ENCODE measurements at places on chromosomes 3 and 15. TPM values are rescaled to one million over a fixed set of nuclear protein-coding genes. Genes with fewer than 3 reads are reported as not detected.

Gene A4GNT
- total RNA-seq: not detected

Gene CACNA2D3
- total RNA-seq: 0.34 TPM

DNA sequence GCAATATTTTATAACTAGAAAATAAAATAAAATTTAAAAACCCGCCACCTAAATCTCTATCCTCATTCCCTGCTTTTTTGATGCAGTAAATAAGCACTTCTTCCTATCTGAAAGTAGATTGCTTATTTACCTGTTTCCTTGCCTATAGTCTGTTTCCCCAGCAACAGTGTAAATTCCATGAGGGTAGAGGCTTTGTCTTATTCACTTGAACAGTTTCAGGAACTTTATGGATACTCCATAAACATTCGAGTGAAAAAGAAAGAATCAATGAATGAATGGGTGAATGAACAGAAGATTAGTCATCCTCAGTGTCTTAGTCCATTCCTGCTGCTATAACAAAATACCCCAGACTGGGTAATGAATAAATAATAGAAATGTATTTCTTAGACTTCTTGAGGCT is 41.7 kb downstream of the SHC4 start:
- DNase-seq: no peak
- H3K4me3 ChIP-seq: no peak overlapping the region
- no peaks in the 10 kb centered on the region for H3K27me3 ChIP-seq

DNA sequence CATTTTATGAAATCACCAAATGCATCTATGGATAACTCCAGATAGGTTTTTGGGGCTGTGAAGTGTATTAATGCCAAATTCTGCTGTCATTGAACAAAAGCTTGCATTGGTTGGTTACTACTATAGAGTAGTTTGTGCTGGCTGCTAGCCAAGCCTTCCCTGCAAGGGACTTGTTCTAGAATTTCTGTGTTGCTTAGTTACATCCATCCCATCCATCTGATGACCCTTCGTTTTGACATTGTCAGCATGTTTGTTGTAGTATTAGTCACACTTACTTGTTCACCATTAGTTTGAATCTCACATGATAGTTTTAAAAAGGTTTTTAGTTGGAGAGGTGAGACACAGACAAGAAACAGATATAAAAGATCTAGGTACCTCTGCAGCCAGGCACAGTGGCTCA is 7.0 kb upstream of the NIPA2 start:
- no peak for DNase-seq
- H3K4me1 ChIP-seq: no peaks in the 10 kb centered on the region
- H3K36me3 ChIP-seq: no peaks in the 10 kb centered on the region

DNA sequence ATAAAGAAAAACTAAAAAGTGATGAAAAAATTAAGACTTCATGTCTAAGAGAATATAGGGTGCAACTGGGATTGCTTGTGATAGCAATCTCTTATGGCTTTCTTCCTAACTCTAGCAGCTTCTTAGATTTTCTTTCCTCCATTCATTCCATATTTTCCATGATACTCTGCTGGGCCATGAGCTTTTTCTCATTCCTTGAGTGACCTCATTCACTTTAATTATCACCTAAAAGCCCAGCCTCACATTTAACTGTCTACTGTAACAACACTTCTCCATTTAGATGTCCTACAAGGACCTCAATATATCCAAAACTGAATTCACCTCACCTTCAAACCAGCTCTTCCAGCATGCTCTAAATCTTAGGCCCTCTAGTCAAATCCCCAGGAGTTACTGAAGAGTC is 49.5 kb upstream of the ANKRD28 start:
- no peaks in the 10 kb centered on the region for H3K4me1 ChIP-seq
- H3K36me3 ChIP-seq: no peaks in the 10 kb centered on the region
- H3K27me3 ChIP-seq: no peaks in the 10 kb centered on the region
- H3K4me3 ChIP-seq: no peak overlapping the region
- no peak overlapping the region for H3K27ac ChIP-seq
- no peak for DNase-seq

DNA sequence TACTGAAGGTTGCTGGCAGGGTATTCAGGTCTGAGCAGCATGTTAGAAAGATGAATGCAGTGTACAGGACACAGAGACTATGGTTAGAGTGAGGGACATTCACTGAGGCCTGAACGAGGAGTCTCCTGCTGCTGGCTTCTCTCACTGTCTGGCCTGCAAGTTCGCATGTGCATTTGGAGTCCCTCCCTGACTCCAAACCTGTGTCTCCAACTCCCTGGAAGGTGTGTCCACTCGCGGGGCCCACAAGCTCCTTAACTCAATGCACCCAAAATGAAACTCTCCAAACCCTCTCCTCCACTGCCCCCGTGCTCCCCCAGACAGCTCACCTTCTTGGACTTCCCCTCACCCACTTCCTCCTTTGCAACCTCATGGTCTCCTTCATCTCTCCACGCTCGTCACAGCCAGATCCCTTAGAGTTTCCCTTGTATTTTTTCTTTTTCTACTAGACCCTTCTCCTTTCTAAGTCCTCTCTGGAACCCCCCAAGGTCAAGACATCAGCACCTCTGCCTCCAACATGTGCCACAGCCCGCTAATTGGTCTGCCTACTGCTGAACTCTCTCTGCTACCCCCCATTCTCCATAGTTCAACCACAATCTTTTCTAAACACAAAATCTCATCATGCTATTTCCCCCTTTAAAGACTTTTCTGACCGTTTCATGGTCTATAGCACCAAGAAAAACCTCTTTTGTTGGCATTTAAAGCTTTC is 58.3 kb downstream of the HES1 start:
- H3K27me3 ChIP-seq: peaks cover 4% of the 10 kb centered on the region
- no peak for DNase-seq
- no peak overlapping the region for H3K27ac ChIP-seq
- no peaks in the 10 kb centered on the region for H3K4me1 ChIP-seq

GRCh38 chr3:98331329-98331728 is 22.3 kb upstream of the OR5K4 start:
- H3K27me3 ChIP-seq: peaks cover 8% of the 10 kb centered on the region
- no peaks in the 10 kb centered on the region for H3K36me3 ChIP-seq
- no peak overlapping the region for H3K4me3 ChIP-seq
- DNase-seq: no peak
- H3K4me1 ChIP-seq: no peaks in the 10 kb centered on the region
- no peak overlapping the region for H3K27ac ChIP-seq

DNA sequence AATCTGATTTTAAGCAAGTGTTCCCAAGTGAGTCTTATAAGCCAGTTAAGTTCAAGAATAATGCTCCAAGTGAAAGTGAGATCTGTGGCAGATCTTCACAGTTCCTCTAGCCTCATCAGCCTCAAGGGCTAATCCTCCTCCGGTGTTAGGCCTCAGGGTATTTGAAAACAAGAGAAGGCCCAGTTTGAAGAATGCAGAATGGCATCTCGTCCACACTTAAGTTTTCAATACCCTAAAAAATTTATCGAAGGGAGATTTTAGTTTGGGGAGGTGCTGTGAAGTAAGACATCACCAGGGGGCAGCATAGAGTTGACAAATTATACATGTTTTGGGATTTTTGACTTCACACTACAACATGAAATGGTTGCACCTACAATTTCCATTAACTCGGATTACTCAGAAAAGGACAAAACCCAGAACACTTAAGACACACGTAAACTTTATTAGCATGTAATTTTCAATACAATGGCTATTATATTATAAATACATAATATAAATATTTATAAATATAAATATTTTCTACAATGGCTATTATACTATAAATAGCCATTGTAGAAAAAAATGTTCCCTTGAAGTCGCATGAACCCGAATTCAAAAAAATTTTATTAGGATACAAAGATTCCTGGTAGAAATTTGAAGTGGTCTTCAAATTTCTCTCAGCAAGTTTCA is 2.3 kb upstream of the TMEM266 start:
- H3K36me3 ChIP-seq: no peaks in the 10 kb centered on the region
- H3K4me1 ChIP-seq: peaks cover 5% of the 10 kb centered on the region
- no peak overlapping the region for H3K27ac ChIP-seq
- DNase-seq: no peak

DNA sequence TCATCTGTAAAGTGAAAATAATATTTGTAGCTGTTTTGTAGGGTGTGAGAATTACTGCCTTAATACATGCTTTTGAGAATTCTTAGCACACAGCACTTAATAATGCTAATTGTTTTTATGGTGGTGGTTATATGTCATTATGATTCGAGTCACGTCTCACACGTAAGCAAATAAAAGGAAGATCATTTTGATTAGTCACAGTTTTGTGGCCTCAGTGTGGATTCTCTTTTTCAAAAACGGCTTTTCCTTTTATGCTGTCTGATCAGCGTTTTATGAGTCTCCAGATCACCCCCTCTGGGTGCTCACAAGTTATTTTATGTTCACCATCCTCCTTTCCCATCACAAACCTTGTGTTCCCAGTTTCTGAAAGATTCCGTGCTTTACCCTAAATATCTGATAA is 255.6 kb upstream of the CNTN4 start:
- no peak overlapping the region for H3K4me3 ChIP-seq
- no peak overlapping the region for H3K27ac ChIP-seq
- H3K4me1 ChIP-seq: no peaks in the 10 kb centered on the region
- no peak for DNase-seq

- no peak overlapping the region for H3K4me3 ChIP-seq
- H3K27ac ChIP-seq: no peak overlapping the region
- H3K36me3 ChIP-seq: no peaks in the 10 kb centered on the region
- H3K27me3 ChIP-seq: peaks cover 22% of the 10 kb centered on the region
These were observed 137.9 kb upstream of the HES1 start for GRCh38 chr3:193998123-193998448.

DNA sequence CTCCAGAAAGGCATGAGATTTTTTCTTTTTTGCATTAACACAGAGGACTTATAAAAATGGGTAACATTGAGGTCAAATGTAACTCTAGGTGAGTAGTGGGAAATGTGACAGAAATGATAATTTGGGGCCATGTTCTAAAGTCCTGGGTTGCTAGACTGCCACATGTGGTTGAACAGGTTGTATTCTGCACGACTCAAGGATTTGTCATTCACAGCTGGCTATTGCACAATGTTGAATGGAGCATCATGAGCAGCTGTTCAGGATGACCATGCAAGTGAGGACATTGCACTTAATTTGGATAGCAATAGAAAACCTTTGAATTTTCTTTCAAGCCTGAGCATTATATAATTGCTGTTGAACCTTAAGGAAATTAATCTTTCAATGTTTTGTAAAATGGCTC is 396.6 kb downstream of the NAALADL2 start:
- peak; percentile 60 for DNase-seq
- no peak overlapping the region for H3K4me3 ChIP-seq
- no peak overlapping the region for H3K27ac ChIP-seq
- H3K4me1 ChIP-seq: peaks cover 19% of the 10 kb centered on the region
- H3K27me3 ChIP-seq: no peaks in the 10 kb centered on the region

- peak; percentile 99 for DNase-seq
- no peaks in the 10 kb centered on the region for H3K27me3 ChIP-seq
These were observed 19.7 kb downstream of the SSR3 start for GRCh38 chr3:156535162-156535627.

Measured in astrocyte (in vitro differentiated cells and primary cell).